ENCODE measurements at places on chromosomes 5 and 9.

DNA sequence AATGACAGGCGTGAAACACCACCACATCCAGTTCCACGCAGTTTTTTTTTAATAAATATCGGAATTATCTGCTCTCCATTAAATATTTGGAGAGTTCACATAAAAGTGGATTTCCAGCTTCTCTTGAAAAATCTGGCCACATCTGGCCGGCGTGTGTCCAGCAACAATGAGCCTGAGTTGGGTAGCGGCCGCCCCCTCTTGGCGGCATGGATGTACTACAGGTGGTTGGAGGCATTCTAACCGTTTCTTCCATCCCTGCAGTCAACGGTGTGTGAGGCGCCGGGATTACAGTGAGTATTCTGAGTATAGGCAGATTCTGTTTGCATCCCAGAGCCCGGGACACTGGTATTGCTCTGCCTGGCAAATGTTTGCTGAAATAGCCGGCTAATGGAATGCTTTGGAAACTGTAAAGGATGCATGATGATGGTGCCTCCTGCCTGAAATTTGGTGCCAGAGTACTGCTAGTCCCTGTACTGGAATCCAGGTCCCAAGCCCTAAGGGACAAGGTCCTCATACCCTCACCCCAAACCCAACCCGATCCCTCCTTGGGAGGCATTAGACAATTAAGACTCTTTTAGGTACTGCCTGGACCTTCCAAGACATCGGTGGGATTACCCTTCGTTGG lies 13.6 kb upstream of the GM2A start:
- DNase-seq: peak; percentile 22

- DNase-seq: no peak
These were observed 63.3 kb upstream of the DAPK1 start for GRCh38 chr9:87434366-87434765.

DNA sequence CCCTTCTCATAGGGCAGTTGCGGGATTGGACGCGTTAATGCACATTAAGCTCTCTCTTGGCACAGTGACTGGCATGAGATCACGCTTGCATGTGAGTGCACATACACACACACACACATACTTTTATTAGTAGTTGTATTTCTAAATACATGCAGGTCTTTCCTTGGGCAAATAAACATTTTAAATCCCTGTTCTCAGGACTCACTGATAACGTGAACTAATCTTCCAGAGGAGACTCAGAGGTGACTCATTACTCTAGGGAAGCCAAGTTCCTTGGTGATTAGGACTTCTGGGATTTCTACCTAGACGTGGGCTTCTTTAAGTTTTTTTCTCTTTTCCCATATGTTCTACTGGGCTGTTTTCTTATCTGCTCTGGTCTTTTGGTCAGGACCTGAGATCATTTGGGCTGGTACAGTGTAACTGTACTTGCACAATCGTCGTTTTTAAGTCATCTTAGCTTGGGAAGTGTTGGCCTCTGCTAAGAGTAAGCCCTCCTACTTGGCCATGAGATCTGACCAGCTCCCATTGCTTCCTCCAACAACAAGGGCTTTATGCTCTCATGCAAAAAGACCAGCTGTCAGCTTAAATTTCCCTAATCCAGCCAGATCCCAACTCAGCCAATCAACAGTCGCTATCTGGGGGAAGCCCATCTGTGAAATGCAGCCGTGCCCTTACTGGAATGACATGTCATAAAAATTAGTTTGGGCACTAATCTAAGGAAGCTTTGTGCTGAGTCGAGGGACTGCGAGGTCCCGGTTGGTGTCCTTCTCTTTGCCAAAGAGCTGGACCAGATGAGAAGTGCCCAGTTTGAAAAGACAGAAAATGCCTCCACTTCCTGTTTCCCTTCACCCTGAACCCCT lies 176.4 kb upstream of the ANKRD55 start:
- DNase-seq: no peak

DNA sequence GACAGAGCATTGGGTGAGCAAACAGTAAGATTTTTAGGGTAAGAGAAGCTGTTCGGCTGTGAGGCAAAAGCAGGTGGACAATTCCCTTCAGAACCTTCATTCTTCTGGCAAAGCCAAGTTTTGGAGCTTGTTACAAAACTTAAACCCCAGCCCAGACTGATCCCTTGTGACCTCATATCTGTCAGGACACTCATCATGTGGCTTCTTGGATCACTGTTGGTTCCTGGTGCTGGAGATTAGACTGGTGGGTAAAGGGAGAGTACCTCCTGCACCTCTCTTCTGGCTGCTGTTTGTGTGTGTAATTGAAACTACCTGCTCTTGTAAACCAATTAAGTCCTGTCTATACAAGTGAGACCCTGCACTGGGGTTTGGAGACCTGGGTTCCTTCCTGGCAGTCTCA lies 21.0 kb downstream of the LARP1 start:
- DNase-seq: no peak

DNA sequence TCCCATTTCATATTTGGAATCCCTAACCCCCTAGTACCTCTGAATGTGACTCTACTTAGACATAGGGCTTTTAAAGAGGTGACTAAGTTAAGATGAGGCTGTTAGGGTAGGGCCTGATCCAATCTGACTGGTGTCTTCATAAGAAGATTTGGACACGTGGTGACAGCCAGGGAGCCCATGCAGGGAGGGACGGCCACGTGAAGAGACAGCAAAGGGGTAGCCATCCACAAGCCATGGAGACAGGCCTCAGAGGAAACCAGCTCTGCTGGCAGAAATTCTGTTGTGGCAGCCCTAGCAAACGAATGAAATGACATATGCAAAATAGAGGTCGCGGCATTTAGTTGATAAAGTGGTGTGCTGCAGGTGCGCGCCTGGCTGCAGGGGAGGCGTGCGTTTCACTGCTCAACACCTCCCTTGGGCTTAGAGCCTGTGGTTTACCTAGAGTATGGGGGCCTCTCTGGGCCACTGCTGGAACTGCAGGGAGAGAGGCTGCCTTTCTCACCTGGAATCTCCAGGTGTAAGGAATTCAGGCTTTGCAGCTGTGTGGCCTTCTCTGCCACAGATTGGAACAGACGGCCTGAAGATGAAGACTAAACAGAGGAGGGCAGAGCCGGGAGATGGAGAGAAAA lies 7.1 kb upstream of the AFAP1L1 start:
- peak; percentile 71 for DNase-seq

DNA sequence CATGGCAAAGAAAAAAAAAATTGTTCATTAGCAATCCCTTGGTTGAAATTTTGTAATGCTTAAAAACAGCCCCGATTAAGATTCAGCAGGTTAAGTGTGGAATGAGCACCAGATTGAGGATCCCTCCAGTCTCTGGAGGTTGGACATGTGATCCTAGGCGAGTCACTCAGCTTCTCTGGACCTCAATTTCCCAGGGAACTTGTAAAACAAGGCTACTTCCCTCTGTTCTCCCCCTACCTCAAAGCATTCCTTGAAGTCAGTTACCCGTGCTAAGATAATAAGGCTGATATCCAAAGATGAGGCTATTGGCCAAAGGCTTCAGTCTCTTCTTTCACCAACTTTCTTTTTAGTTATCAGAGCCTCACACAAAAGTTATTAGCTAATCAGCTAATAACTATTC lies 2.9 kb downstream of the KLHL3 start:
- no peak for DNase-seq

GRCh38 chr9:135087899-135088347 lies 455 bp downstream of the OLFM1 start:
- no peak for DNase-seq

- no peak for DNase-seq
These were observed 33.5 kb downstream of the LNPEP start for GRCh38 chr5:96969366-96969765.

GRCh38 chr5:149481485-149481884 lies 69.8 kb downstream of the CSNK1A1 start:
- no peak for DNase-seq

GRCh38 chr5:171614511-171614910 lies 171.1 kb upstream of the SMIM23 start:
- DNase-seq: no peak

GRCh38 chr5:151234476-151235238 lies 10.8 kb upstream of the CCDC69 start:
- no peak for DNase-seq

DNA sequence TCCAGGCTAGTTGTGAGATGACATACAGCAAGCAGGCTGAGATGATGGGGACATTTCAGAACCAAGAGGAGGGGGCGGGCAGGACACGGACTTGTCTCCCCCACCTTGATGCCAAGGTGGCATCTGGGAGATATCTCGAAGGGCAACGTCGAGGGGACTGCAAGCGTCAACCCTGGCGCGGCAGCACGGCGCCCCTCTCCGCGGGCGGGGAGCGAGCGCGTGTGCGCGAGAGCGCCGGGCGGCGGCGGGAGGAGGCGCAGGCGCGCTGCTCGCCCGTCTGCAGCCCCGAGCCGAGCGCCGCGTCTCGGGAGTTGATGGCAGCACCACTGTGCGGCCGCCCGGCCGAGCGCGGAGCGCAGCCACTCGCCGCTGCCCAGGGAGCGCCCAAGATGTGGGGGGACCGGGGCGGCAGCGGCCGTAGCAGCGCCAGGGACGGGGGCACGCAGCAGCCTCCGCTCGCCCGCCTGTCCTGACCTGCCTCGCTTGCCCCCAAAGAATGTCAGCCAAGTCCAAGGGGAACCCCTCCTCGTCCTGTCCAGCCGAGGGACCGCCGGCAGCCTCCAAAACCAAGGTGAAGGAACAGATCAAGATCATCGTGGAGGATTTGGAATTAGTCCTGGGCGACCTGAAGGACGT lies at the start of gene PRR16:
TSS of gene PRR16 (plus strand) at position 310 of the 636 bp plus-strand sequence.
- no peak for DNase-seq

GRCh38 chr5:141121563-141121962 lies at the start of gene PCDHB4:
Gene PCDHB4, plus strand, starts transcription at chr5:141121818. Its CDS starts 181 bp downstream, at chr5:141121999.
- no peak for DNase-seq

GRCh38 chr9:93346231-93347112 lies 105.0 kb upstream of the FAM120A start:
- DNase-seq: no peak

DNA sequence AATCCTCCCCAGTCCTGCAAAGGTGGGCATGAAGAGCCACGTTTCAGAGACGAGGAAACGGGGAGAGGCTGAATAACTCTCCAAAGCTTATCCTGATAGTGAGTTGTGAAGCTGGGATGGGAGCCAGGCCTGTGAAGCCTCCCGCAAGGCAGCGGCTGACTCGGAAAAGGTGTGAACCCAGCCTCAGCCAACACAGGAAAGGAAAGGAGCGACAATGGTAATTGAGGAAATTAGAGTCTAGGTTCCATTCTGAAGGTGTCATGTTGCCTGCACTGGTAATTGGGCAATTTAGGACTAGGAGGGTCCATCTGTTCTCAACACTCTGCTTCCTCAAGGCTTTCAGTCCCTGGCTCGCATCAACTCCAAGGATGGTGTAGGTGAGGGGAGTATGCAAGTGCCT lies 83.4 kb downstream of the LIFR start:
- no peak for DNase-seq

- peak; percentile 24 for DNase-seq
These were observed 53.5 kb downstream of the RGS3 start for GRCh38 chr9:113516840-113517577.

GRCh38 chr9:3043369-3043768 lies 199.5 kb upstream of the PUM3 start:
- DNase-seq: no peak

GRCh38 chr5:90810211-90810610 lies 251.6 kb downstream of the ADGRV1 start:
- no peak for DNase-seq

- no peak for DNase-seq
These were observed 9.2 kb upstream of the TAF1L start for GRCh38 chr9:32644698-32645097.

- DNase-seq: no peak
These were observed 38.2 kb downstream of the SLC9A3 start for GRCh38 chr5:485946-486491.

GRCh38 chr5:71481441-71481840 lies 26.0 kb downstream of the BDP1 start:
- no peak for DNase-seq

GRCh38 chr5:138110266-138110963 lies 26.6 kb downstream of the WNT8A start:
- no peak for DNase-seq

- no peak for DNase-seq
These were observed 272.0 kb upstream of the ZNF462 start for GRCh38 chr9:106590759-106591505.

DNA sequence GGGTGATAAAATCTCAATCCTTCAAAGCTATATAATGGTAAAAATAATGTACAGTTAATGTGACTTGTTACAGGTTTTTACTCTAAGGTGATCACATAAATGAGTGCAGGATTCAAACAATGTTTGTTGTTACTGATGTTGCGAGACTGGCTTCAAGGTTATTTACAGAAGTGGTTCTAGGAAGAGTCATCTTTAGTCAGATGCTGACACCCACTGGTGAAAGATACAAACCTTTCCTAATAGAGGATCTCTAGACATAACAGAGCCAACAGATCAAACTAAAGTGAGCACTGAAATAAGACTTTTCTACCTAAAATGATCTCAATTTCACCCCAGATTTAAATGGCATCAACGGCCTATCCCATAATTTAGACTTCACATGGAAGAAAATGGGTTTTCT lies 20.2 kb downstream of the ARSB start:
- peak; percentile 30 for DNase-seq

DNA sequence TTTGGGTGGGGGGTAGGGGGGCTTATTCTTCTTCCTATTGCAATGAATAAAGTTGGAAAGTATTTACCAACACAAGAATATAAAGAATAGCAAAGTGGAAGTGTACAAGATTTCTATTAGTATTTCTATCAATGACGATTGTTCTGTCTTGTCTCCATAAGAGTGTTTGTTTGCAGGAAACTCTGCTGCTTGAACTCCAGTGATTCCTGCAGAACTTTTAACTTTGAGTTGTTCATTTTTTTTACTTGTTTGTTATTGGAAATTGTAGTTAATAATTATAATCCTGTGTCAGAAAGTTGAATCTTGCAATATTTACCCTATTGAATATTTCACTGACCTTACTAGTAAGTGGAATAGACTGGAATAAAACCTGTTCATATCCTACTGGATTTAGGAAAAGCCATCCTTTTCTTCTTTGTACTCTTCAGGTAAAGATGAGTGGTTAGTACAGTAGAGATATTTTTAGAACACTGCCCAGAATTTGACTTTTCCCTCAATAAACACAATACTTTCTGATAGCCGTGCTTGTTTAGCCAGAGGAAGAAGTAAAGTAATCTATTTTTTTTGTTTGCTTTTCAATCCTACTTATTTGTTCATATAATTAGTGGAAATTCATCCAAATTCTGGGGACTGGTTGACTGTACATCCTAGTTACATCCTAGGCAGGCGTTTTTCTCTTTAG lies 340.4 kb downstream of the TENT4A start:
- no peak for DNase-seq

DNA sequence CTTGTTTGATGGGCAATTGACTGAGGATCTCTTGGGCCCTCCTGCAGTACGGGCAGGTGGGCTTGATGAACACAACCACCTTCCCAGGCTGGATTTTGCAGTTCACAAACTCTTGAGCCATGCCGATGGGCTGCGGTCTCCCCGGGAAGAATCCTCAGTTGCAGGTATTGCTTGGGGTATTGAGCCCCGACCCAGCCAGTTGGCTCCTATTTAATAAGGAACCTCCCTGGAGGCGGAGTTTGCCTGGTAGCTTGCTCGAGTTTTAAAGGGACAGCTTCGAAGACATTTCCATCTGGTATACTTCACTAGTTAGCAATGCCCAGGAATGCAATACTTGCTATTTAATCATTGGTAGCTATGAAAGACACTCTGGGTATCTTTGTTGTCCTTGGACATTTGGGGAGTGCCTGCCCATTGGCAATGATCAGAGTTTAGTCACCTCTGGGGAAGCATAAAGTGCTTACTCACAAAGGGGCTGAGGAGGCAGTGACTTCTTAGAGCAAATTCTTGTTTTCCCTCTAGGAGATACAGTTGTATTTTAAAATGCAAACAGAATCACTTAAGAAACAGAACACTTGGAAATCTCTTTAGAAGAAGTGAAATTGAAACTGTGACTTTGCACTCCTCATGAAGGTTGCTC lies at the start of gene GLRX:
TSS of gene GLRX (minus strand) at position 185 of the 640 bp plus-strand sequence. CDS start at position 121, 64 bp downstream.
- peak; percentile 51 for DNase-seq

- DNase-seq: no peak
These were observed 317.6 kb downstream of the CWC27 start for GRCh38 chr5:65086234-65086890.

All from CD4-positive, CD25-positive, alpha-beta regulatory T cell (primary cell).